ENCODE measurements at places on chromosomes 6 and 20.

DNA sequence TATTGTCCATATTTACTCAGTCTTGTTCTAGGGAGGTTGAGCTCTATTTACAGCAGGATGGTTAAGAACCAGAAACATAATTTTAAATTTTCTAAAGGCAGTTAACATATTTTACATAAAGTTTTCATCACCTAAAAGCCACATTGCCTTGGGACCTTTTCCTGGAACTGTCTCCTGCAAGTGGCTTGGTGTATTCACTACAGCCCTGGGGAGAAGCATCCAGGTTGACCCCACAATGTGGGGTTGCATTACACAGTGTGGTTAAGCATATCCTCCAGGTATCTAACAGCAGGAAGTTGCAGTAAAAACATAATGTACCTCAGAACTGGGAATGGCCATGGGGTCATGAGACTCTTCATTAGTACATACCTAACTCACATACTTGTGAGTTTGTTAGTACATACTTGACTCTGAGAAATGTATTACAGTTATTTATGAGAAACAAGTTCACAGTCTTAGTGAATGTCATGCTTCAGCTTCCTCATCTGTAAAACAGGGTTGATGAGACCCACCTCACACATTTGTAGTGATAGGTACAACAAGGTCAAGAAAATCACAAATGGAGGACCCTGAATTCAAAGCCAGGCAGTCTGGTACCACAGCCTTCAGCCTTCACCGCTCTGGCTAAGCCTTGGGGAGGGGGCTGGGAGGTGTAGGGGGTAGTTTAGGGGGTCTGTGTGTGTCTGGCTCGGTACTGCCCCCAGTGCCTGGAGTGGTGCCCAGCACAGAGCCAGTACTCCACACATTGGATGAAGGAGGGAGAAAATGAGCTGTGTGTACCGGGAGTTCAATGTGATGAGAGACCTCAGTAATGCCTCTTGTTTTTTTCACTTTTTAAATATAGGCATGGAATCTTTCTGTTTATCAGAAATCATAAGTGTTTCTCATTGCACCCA is 52.9 kb downstream of the KAT14 start:
- no peak for DNase-seq

DNA sequence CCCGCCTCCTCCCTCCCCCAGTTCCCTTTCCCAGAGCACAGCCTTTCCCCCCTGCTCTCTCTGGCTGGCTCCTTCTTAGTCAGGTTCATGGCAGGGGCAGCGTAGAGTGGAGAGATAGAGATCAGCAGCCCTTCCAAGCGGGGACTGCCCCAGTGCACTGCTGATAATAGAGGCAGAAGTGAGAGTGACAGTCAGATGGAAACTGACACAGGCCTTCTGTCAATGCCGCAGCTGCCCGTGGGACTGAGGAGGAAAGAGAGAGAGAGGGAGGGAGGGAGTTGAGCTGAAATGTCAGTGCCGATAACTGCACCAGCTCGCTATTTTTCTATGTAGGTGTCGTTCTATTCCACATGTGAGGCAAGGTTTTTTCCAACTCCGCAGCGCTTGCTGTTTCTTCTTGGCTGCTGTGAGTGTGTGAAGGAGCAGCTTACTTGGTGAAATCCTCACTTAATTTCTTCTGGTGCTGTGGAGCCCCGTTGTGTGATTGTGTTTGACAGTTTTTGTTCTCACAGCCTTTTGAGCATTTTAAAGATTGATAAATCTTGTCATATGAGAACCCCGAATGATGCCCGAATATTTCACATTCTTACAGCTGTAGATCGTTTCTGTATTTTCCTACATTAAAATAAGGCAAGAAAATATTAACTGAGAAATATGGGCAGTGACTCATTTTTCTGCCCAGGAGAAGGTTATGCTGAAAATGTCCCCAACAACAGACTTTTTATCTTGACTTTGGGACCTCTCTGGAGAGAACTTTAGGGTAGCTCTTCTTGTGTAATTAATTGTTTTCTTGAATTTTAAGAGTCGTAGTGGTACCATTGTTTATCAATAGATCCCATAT is 386.4 kb upstream of the MMS22L start:
- DNase-seq: no peak

- no peak for DNase-seq
Measured at GRCh38 chr20:32577023-32577422, 8.1 kb downstream of the NOL4L start.

DNA sequence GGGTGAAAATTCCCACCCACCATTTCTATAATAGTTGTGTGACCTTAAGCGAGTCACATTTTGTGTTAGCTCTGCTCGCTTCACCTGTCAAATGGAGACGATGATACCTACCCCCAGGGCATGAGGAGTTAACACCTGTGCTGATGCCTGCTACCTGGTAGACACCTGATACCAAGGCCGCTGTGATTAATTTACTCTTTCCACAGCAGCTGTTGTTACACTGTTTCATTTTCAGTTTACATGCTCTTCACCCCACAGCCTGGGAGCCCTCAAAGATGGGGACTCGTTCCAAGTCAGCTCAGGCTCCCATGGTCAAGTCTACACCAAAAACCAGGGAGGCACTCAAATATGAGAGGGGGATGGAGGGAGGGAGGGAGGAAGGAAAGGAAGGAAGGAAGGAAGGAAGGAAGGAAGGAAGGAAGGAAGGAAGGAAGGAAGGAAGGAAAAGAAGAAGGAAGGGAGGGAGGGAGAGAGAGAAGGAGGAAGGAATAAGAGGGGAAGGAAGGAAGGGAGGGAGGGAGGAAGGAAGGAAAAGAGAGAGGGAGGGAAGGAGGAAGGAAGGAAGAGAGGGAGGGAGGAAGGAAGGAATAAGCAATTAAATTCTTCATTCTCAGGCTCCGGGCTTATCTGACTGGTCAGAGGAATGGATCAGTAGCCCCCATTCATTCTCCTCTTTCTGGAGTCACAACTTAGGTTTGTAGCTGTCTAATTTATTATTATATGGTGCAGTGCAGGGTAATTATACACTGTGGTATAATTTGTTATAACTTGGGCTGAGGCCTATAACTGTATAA is 40.9 kb downstream of the PDYN start:
- no peak for DNase-seq

DNA sequence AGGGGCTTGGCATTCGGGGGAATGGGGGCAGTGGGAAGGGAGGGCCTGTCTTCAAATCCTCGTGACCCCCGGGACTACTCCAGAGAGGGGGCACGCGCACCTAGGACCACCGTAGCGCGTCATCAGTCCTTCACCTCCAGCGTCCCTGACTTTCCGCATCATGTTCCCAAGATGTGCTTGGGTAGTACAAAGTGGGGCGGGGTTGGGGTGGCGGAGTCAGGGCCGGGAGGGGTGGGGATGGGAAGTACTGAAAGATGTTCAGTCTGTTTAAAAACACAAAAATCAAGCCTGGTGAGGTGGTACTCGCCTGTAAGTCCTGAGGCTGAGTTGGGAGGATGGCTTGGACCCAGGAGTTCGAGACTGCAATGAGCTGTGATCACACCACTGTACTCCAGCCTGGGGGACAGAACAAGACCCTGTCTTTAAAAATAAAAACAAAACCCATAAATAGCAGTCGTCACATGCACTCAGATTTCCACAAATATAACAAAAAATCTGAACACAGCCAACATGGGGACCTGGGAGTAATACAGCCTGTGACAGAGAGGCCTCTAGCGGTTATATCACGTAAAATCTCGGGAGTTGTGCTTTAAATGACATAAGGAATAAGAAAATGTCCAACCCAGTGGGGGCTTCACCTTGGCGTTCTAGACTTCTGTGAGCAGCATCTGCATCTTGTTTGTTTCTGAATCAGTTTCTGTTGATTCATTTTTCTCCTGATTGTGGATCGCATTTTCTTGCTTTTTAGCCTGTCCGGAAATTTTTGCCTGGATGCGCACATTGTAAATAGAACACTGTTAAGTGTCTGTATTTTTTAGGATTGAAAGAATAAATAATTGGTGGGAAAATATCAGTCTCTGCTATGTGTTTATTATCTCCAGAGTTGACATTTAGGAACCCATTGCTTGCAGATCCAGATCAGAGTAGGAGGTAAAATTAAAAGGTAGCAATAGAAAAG is 698 bp upstream of the LRP11 start:
- DNase-seq: peak; percentile 62

DNA sequence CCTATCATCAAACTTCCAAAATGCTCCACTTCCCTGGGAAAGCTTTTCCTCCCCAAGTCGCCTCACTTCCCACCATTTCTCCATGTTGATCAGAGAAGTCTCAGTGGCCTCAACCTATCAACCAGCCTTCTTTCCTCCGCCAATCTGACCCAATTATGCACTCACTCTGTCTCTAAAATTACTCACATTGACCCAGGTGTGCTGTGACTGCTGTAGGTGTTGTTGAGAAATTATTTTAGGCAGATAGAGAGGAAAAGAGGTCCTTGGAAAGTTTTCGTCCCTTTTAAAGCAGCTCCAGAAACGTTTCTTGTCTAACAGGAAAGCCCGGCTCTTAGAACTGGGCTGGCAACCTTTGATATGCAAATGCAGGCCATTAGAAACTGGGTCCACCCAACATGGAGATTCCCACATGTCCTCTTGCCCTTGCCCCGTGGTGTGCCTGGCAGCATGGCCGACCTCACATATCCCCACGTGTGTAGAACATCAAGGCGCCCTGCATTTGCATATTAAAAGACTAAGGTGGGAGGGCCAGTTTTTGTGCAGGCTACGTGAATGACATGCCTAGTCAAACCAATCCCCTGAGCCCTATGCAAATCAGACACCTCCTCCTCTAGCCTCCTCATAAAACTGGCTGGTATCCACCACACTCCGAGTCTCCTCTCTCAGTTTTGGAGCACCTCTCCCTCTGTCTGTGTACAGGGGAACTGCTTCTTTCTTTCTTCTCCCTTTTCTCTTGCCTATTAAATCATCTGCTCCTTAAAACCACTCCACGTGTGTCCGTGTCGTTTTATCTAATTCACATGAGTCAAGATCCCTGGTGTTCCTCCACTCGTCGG is 12.9 kb downstream of the IPCEF1 start:
- no peak for DNase-seq

- DNase-seq: no peak
Measured at GRCh38 chr6:37550191-37550831, 50.6 kb upstream of the CCDC167 start.

- peak; percentile 24 for DNase-seq
Measured at GRCh38 chr6:33702345-33702977, 9.0 kb downstream of the UQCC2 start.

DNA sequence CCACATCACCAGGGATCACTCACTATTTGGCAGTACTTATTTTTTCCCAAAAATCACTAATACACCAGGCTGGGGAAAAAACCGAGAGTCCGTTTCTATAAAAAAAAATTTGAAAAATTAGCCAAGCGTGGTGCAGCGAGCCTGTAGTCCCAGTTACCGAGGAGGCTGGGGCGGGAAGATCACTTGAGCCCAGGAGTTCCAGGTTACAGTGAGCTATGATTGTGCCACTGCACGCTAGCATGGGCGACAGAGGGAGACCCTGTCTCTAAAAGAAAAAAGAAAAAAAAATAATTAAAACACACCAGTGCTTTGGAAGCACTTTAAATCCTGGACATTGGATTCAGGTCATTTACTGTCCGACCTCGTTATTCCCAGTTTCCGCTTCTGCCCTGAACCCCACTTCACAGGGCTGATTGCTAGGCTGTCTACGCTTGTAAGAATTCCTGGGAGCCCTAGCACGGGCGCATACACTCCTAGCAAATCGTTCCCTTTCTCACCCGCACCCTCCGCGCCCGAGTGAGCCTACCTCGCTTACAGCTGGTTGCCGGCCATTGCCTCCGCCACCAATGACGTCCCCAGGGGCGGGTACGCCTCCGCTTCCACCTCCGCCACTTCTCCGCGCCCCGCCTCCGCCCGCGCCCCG is at the start of gene TPMT:
Gene TPMT (minus strand): TSS at position 571 of the 643 bp plus-strand sequence. CDS start 5,950 bp downstream, outside the sequence.
- DNase-seq: no peak

DNA sequence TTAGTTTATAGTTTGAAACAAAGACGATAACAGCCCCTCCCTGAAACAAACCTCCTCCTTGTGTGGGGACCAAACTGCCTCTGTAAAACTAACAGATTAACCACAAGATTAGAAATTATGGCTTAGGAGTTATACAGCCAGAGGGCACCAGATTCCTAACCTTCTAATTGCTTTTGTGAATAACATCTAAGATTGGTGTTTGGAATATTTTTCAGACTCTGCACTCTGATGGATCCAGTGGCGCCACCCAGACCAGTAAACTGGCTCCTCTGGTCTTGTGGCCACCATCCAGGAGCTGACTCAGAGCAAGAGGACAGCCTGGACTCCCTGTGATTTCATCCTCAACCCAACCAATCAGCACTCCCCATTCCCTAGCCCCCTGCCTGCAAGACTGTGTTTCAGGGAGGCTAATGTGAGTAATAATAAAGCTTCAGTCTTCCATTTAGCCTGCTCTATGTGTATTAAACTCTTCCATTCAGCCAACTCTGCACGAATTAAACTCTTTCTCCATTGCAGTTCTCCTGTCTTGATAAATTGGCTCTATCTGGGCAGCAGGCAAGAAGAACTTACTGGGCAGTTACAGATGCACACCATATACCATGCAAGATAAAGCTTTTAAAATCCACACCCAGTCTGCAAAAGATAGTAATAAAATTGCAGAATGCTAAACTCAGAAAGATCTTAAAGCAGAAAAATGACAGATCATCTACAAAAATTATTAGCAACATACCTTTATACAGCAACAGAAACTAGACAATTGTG is 58.5 kb upstream of the SLC22A16 start:
- no peak for DNase-seq

- no peak for DNase-seq
Measured at GRCh38 chr6:161001421-161001820, 9.9 kb downstream of the MAP3K4 start.

GRCh38 chr20:535958-536357 is 7.6 kb downstream of the CSNK2A1 start:
- DNase-seq: no peak

GRCh38 chr6:85300581-85300980 is 149.3 kb upstream of the NT5E start:
- DNase-seq: no peak

GRCh38 chr6:87754828-87755227 is 52.8 kb upstream of the AKIRIN2 start:
- no peak for DNase-seq

DNA sequence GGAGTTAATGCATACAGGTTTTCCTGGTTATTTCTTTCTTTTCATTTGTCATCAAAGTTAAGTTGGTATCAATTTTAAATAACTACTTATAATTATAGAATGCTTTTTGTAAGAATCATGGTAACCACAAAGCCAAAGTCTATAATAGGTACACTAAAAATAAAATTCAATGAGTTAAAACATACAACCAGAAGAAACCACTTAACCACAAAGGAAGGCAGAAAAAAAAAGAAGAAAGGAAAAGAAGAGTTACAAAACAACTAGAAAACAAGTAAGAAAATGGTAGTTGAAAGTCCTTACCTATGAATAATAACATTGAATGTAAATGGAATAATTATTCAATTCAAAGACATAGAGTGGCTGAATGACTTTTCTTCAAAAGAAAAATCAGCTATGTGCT is 45.6 kb downstream of the THBS2 start:
- no peak for DNase-seq

DNA sequence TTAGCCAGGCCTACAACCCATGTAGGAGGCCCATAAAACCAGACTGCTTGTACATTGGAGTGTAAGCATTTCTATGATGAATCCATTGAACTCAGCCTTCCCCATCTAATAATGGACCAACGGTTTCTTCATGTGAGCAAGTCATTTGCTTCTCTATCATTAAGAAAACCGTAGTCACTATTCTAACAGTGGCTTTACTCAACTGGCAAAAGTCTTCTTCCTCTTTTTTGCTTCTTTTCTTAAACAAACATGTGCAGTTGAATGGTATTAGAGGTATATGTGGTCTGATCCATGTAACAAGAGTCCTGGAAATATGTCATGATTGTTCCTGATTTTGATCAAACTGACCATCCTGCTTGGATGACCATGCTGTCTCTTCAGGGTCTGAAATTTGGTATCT is 132.4 kb upstream of the STXBP5 start:
- DNase-seq: no peak
